Stimulated activated CD8-positive, alpha-beta memory T cell treated with anti-CD3 and anti-CD28 coated beads, Interleukin-4, amount 100 ng/mL, for 4 hours (primary cell): ENCODE measurements at places on chromosomes 13 and 19.

GRCh38 chr13:48533961-48534600 is 1.2 kb upstream of the RCBTB2 start:
- DNase-seq = no peak

DNA sequence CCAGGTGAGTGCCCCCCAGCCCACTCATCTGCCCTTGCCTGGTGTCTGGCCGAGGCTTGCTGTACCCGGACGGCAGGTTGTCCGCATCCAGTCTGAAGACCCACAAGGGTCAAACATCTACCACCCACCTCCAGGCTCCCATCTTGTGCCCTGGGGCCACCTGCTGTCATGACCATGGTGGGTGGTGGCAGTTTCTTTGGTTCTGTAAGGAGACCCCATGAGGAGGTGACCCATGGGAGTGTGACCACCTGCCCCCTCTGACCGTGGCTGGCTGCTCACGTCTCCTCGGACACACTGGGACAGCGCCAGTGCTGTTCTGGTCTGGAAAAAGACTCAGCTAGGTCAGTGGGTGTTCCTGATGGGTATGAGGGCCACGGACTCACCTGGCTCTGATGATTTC is 93.9 kb downstream of the TEX29 start:
- no peak for DNase-seq

DNA sequence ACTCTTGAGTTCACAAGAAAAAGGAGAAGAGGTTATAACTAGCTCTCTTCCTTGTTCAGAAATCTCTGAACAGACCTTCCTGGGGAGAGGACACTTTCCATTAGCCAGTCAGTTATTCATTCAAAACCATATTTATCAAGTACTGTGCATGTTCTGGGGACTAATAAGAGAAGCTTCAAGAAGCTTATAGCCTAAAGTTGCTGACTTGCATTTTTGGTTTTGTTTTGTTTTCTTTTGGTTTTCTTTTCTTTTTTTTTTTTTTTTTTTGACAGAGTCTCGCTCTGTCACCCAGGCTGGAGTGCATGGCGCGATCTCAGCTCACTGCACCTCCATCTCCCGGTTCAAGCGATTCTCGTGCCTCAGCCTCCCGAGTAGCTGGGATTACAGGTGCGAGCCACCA is 471.4 kb downstream of the KLF12 start:
- DNase-seq = no peak

DNA sequence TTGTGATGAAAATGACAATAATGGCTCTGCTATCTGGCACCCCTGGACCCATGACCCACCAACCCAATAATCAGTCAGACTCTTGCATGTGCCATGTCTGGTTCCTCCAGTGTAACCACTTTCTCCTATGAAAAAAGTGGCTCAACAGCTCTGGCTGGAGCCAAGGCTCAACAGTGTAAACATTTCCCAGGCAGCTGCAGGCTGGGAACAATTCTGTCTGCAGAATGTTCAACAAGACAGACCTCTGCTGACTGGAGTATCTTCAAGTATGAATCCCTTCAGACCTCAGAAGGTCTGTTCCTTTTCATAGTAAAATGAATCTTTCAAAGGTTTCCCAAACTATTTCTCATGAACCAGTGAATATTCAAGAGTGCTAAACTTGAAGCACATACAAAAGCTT is 410.1 kb upstream of the HTR2A start:
- no peak for DNase-seq

GRCh38 chr13:60417734-60418133 is 20.7 kb downstream of the TDRD3 start:
- DNase-seq = no peak

DNA sequence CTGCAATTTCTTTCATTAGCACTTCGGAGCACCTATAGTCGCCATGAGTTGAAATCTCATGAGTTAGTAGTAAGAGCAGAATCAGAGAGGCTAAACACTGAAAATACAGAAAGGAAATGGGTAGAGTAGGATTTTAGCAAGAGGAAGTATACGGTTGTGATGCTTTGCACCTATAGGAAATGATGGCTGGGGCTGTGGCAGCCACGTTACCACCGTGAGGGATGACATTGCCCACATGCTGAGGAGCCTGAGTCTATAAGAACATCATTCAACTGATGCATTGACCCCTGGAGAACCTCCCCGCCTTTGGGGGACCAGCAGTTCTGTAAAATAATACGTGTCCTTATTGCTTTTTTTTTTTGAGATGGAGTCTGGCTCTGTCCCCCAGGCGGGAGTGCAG is 20.4 kb downstream of the FAM187B start:
- DNase-seq = no peak

DNA sequence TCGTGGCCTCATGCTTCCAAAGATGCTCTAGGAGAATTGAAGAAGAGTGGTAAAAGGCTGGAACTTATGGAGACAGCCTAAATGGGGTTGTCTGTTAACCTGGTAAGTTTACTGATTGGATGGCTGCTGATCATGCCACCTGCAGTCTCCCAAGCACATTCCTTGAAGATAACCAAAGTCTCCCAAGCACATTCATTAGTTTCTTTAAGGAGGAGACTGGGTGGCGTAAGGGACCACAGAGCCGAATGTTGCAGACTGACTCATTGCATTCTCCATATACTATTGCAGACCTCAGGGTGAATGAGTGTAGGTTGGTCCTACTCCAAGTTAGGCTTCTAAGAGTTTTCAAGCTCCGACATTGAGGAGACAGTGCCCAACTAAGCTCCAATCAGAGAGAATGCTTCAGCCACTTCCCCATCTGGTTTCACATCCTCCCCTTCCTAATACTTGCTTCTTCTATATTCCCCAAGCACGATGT is at the start of gene IGFL3:
IGFL3 (minus strand) TSS at position 51 of the 478 bp plus-strand sequence; CDS start at position 12, 39 bp downstream.
- DNase-seq = no peak

DNA sequence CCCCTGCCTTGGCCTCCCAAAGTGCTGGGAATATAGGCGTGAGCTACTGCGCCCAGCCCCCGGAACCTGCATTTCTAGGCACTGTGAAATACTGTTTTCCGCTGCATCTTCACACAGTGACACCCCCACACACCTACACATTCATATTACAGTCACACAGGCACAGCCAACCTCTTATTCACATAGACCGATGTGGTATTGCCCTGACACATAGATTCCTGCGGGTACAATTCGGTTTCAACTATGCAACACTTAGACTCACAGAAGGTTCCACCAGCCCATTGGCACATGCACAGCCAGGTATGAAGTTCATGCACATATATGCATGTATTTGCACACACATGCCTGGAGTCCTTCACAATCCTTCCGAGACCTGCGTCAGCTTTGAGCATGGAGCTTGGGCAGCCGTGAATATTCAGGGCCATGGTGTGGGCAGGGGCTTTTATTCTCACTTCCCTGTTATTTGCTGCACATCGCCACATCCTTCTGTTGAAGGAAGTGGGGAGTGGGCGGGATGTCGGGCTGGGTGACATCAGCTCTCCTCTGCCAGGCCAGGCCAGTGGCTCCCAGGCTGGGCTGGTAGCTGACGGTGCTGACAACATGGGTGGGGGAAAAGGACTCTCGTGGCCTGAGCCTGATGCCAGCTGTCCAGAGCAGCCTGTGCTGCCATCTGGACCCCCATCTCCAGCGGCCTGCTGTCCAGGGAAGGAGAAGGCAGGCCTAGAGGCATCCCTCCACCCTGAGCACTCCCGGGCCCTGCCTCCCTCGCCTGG is 5.4 kb upstream of the CDC37 start:
- DNase-seq = no peak

DNA sequence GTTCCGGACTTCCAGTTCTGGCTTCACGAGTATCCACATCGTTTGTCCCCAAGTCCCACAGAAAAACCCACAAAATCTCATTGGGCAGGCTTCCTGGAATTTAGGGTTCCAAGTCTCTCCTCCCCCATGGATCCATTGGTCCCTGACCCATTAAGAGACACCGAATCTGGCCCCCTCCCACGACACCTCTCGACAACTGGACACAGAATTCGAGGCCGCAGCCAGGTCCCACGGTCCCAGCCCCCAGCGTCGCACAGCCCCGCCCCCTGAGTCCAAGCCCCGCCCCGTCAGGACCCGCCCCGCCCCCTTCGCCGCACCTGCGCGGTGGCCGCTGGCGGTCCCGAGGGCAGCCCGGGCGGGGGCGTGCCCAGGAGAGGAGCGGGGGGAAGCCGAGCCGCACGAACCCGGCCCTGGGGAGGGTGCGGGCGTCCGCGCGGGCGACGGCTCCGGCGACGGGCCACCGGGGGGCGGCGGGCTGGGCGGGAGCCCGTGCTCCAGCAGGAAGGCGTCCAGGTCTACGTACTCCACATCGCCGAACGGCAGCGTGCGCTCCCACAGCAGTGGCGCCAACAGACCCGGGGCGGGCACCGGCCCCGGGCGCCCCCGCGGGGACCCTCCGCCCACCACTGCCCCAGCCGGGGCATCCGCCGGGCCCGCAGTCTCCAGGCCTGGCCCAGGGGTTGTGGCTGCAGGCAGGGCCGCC is 1.8 kb downstream of the DBP start:
- no peak for DNase-seq

GRCh38 chr19:58248886-58249285 is 20.2 kb downstream of the ZNF544 start:
- DNase-seq = no peak

GRCh38 chr13:49314344-49314882 is 66.7 kb downstream of the CDADC1 start:
- DNase-seq = no peak

GRCh38 chr19:55479451-55480230 is 3.2 kb downstream of the ZNF628 start:
- DNase-seq = no peak

DNA sequence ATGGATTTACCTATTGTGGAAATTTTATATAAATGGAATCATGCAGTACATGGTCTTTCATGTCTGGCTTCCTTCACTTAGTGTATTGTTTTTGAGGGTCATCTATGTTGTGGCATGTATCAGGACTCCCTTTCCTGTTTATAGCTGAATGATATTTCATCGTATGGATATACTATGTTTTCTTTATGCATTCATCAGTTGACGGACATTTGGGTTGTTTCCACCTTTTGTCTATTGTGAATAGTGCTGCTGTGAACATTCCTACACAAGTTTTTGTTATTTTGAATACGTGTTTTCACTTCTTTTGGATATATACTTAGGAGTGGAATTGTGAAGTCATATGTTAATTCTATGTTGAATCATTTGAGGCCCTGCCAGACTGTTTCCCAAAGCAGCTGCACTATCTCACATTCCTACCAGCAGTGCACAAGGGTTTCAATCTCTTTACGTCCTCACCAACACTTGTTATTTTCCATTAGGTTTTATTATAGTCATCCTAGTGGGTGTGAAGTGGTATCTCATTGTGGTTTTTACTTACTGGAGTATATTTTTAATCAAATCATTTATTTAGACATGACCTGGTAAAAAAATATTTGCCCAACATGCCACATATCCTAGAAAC is 262.7 kb downstream of the DLEU7 start:
- DNase-seq = no peak

DNA sequence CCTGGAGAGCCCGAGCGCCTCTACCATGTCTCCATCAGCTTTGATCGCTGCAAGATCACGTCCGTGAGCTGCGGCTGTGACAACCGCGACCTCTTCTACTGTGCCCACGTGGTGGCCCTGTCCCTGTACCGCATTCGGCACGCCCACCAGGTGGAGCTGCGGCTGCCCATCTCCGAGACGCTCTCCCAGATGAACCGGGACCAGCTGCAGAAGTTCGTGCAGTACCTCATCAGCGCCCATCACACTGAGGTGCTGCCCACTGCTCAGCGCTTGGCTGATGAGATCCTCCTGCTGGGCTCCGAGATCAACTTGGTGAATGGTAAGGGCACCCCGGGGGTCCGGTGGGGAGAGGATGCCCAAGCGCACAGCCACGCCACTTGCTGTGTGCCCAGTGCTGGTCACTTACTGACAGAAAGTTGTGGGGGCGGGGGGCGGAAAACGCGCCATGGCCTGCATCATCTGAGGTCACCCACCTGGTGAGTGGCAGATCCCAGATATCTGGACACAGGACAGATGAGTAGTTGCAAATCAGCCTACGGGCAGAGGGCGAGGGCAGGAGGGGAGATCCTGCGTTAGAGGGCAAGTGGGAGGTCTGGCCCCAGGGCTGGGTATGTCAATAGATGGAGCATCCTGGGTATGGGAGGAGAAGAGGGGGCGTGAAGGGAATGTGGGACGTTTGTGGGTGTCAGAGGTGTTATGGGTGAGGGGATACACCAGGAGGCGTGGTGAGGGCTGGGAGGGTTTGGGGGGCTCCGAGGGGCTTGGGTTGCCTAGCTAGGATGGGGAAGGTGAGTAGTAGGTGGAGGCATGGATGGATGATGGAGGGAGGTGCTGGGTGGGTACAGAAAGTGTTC is 9.8 kb downstream of the ZSWIM4 start:
- no peak for DNase-seq

GRCh38 chr13:19961924-19962323 is 3.4 kb downstream of the ZMYM2 start:
- no peak for DNase-seq

DNA sequence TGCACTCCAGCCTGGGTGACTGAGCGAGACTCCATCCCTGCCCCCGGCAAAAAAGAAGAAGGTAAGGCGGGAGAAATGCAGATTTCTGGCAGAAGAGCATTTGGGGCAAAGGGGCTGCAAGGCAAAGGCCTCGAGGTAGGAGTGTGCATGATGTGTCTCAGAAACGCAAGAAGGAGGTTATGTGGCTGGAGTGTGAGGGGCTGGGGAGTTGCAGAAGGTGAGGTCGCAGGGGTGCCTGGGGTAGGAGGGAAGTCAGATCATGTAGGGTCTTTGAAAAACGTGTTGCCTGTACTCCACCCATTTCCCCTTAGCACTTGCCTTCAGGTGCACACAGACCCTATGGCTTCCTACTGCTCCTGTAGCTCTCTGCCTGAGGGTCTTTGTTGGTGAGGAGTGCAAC is 29.9 kb downstream of the KCTD15 start:
- DNase-seq = no peak
